Activated naive CD8-positive, alpha-beta T cell treated with anti-CD3 and anti-CD28 coated beads, Interleukin-2, amount 10 ng/mL, durations not matched to agents 7 days and 5 days (primary cell): ENCODE measurements at places on chromosomes 7 and 10. TPM values are rescaled to one million over a fixed set of nuclear protein-coding genes. Genes with fewer than 3 reads are reported as not detected.

Gene CCDC172
- total RNA-seq, result not detected

Gene TAF3
- 16.2 TPM for total RNA-seq

DNA sequence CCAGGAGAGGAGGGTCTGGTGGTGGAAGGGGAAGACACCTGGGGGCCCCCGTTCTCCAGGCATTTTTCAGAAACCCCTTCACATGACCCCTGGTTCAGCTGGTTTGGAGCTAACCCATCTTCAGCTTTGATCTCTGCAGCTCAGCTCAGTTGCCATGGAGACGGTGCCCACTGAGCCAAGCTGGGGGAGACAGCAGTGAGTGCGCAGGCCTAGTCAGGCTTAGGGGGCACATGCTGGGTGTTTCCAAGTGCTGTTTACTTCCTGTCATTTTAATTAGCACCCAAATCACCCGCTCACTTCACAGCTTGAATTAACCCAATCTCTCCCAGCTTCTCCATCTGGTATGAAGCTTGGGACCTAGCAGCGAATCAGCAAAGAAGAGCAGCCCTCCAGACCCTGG lies 9.0 kb downstream of the SPOCK2 start:
- peaks cover 36% of the 10 kb centered on the region for H3K36me3 ChIP-seq
- no peaks in the 10 kb centered on the region for H3K27me3 ChIP-seq
- DNase-seq, result peak; percentile 57
- peaks cover 72% of the 10 kb centered on the region for H3K4me1 ChIP-seq
- peak overlapping the region; percentile 71 for H3K4me3 ChIP-seq
- H3K27ac ChIP-seq, result peak overlapping the region; percentile 83

DNA sequence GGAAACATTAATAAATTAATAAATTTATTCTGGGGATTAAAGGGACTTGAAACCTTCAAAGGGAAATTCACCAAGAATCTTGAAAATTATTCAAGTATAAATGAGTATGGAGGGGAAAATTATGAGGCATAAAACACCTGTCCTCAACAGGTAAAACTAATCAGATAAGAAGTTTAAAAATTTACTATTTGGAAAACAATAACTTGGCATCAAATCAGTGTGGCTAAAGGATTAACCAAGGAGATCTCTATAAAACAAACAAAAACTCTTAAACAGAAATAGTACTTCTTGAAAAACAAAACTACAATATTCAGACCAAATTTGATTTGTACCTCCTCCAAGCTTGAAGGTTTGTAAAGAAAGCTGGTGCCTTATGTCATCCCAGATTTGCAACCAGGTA lies 66.4 kb upstream of the ZNF804B start:
- no peak overlapping the region for H3K4me3 ChIP-seq
- no peaks in the 10 kb centered on the region for H3K27me3 ChIP-seq
- H3K36me3 ChIP-seq, result no peaks in the 10 kb centered on the region
- H3K4me1 ChIP-seq, result no peaks in the 10 kb centered on the region
- no peak for DNase-seq
- H3K27ac ChIP-seq, result no peak overlapping the region

DNA sequence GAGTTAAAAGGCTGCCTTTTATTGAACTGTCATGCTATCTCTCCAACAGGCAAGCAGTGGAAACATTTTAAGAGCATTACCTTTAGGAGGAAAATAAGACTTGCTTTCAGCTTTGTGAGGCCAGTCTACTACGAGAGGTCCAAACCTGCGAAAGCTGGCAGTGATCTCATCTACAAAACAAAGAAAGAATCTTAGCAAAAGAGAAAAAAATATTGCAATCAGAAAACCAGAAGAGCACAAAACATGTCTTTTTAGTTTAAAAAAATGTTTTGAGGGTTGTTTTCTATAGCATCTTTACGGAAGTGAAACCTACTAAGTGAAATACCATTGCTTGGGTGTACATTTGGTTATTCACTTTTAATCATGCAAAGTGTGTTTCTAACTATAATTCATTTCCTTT lies 147.9 kb downstream of the CPEB3 start:
- H3K36me3 ChIP-seq, result peaks cover 17% of the 10 kb centered on the region
- peaks cover 1% of the 10 kb centered on the region for H3K4me1 ChIP-seq
- no peaks in the 10 kb centered on the region for H3K27me3 ChIP-seq

GRCh38 chr7:136890399-136890798 lies 21.9 kb downstream of the CHRM2 start:
- no peak overlapping the region for H3K4me3 ChIP-seq
- H3K27me3 ChIP-seq, result no peaks in the 10 kb centered on the region
- H3K4me1 ChIP-seq, result no peaks in the 10 kb centered on the region
- H3K36me3 ChIP-seq, result no peaks in the 10 kb centered on the region

- no peaks in the 10 kb centered on the region for H3K36me3 ChIP-seq
- peaks cover 4% of the 10 kb centered on the region for H3K27me3 ChIP-seq
- no peak overlapping the region for H3K27ac ChIP-seq
- H3K4me1 ChIP-seq, result no peaks in the 10 kb centered on the region
These were observed 13.9 kb upstream of the WNT8B start for GRCh38 chr10:100448951-100449350.

DNA sequence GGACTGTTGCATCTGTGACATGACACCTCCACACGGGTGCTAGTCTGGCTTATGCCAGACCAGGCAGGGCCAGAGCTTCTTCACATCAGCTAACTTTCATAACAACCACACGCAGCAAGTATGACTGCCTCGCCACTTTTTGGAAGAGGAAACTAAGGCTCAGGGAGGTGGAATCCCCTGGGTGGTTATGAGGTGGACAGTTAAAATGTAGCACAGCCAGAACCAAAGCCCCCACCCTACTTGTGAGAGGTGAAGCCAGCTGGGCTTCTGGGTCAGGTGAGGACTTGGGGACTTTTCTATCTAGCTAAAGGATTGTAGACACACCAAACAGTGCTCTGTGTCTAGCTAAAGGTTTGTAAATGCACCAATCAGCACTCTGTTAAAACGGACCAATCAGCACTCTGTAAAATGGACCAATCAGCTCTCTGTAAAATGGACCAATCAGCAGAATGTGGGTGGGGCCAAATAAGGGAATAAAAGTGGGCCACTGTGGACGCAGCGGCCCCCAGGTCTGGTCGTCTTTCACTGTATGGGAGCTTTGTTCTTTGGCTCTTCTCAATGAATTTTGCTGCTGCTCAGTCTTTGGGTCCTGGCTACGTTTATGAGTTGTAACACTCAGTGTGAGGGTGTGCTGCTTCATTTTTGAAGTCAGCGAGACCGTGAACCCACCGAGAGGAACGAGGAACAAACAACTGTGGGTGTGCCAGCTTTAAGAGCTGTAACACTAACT lies 171.0 kb downstream of the PTPN20 start:
- no peak for DNase-seq
- H3K27ac ChIP-seq, result no peak overlapping the region
- peaks cover 24% of the 10 kb centered on the region for H3K4me1 ChIP-seq
- H3K27me3 ChIP-seq, result no peaks in the 10 kb centered on the region
- H3K4me3 ChIP-seq, result no peak overlapping the region

DNA sequence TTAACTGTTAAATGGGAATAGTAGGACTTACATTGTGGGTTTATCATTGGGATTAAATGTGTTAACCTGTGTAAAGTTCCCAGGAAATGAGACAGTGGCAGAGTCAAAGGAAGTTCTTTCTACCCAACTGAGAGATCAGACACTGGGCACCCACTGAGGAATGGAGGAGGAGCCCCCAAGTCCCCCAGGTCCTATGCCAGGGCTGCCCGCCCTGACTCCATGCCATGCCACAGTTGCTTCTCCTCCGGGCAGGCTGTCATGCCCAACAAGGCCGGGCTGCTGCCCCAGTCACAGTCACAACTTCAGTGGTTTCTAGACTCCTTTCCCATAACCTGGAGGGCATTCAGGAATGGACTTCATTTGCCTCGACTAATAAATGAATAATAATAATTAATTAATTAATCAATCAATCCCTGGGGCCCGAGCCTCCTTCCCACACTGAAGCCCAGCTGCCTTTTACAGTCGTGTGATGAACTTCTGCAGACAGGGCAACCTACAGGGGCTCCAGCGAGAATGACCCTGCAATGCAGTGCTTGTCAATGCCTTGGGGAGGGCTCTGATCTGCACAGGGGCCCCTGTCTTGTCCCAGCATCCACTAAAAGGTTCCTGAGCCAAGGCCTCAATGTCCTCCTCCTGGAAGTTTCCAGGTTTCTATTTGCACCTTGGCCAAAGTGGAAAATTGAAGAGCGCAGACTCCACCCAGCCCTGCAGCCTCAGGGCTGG lies 32.4 kb downstream of the DRGX start:
- no peak overlapping the region for H3K4me3 ChIP-seq
- DNase-seq, result no peak
- no peaks in the 10 kb centered on the region for H3K4me1 ChIP-seq
- H3K36me3 ChIP-seq, result no peaks in the 10 kb centered on the region

DNA sequence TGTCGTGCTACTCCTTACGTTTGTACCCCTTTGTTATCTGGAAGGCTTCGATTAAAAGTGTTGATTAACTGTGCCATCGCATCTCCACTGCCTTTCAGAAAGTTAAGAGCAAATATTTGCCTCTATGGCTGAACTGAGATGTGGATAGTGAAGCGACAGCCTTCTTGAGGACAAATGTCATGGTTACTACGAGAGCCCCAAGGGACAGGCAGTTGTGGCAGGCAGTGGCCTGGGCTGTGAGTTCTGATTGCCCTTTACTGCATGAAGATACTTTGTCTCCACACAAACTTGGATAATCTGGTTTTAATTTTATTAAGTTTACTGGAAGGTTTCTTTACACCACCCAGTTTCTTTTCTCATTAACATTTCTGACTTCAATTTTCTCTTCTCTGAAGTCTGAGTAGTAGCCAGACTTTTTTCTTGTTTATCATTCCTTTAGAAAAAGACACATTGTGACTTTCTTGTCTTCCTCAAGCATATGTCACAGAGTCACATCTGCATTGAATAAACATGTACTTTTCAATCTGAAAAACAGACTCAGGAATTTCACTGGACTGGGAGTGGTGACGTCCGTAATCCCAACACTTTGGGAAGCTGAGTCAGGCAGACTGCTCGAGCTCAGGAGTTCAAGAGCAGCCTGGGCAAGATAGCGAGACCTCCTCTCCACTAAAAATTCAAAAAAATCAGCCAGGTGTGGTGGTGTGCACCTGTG lies 1.5 kb downstream of the TAS2R41 start:
- H3K27ac ChIP-seq, result no peak overlapping the region
- no peak for DNase-seq
- no peak overlapping the region for H3K4me3 ChIP-seq
- no peaks in the 10 kb centered on the region for H3K27me3 ChIP-seq
- H3K36me3 ChIP-seq, result peaks cover 2% of the 10 kb centered on the region

DNA sequence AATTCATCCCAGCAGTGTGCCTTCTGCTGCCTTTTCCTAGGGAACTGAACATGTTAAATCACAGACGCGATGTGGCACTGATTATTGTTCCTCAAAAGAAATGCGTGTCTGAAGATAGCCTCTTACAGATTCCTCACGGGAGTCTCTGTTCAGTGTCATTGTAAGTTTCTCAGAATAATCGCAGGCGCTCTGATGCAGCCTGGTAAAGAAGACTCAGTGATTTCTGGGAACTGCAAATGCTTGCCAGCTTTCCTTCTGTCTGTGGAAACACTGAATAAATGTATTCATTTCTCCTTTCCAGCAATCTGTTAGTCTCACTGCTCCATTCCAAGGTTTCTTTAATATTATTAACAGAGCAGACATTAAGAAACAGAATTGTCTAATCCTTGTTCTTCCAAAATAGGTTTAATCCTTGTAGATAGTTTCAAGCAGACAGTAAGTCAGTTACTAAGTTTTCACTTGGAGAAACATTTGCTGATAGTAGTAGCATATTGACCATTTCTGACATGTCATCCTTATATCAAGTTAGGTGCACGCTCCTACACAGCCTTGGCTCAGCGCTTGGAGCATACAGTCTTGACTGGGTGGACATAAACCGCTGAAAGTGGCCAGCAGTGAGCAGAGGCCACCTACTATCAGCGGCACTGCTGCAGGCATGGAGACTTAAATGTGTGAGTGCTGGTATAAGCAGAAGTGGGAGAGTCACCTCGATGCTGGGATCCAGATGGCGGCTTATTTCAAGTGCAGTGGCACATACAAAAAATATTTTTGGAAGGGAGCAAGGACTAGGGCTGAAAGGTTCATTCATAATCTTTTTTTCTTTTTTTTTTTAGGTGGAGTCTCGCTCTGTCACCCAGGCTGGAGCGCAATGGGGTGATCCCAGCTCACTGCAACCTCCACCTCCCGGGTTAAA lies 27.7 kb downstream of the MMRN2 start:
- no peaks in the 10 kb centered on the region for H3K36me3 ChIP-seq
- no peak overlapping the region for H3K27ac ChIP-seq
- no peak overlapping the region for H3K4me3 ChIP-seq
- peaks cover 6% of the 10 kb centered on the region for H3K4me1 ChIP-seq
- no peaks in the 10 kb centered on the region for H3K27me3 ChIP-seq

DNA sequence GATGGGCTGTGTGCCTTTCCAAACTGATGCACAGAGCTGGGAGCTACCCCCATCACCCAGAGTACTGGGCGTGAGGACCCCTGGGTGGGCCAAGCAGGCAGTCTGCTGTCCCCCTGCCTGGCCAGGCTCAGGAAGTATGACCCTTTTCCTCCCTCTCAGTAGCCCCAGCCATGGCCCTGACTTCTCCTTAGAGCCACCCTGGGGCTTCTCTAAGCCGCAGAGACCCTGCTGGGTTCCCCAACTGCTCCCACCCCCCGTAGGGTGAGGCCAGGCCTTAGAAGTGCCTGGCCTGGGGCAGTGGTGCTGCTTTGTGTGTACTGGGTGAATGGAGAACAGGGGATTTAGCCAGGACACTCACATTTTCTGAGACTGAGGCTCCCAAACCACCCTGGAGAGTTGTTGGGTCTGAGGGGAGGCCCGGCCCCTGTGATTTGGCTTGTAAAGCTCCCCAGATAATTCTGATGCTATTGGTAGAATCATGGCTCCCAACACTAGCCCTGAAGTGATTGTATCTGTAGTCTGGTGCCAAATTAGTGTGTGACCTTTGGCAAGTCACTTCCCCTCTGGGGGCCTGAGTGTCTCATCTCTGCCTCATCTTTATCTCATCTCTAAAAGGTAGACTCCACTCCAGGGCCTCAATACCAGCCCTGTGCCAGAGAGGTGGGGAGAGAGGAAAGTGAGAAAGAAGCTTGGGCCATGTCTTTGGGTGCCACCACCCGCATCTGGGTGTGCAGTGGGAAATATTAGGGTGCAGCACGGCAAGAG lies 99.7 kb upstream of the PPIF start:
- no peak for DNase-seq
- peak overlapping the region; percentile 49 for H3K4me3 ChIP-seq
- H3K36me3 ChIP-seq, result peaks cover 3% of the 10 kb centered on the region
- H3K27me3 ChIP-seq, result no peaks in the 10 kb centered on the region
- peaks cover 61% of the 10 kb centered on the region for H3K4me1 ChIP-seq
- H3K27ac ChIP-seq, result peak overlapping the region; percentile 59

GRCh38 chr10:48449501-48450232 lies 143.2 kb downstream of the MAPK8 start:
- no peaks in the 10 kb centered on the region for H3K27me3 ChIP-seq
- H3K36me3 ChIP-seq, result no peaks in the 10 kb centered on the region
- H3K4me1 ChIP-seq, result peaks cover 7% of the 10 kb centered on the region
- no peak overlapping the region for H3K27ac ChIP-seq

DNA sequence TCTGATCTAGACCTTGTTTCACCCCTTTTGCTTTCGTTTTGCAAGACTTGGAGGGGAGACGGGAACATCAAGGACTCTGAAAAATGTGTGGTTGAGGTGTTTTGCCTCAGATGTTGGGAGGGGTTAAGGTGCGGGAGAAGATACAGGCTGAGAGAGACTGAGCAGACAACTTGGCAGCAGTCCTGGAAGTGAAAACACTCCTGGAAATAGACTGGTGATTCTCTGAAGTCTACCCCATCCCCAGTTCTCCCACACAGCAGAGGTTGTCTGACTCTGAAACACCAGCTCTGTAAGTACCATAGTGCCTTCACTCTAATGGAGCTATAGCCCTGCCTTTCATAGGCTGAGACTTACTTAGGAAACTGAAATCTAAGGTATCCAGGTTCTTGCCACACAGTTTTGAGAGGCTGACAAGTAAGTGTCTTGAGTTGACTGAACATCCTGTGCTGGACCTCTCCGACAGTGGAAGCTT lies 152.5 kb downstream of the PPP1R9A start:
- H3K27me3 ChIP-seq, result no peaks in the 10 kb centered on the region
- H3K27ac ChIP-seq, result no peak overlapping the region
- H3K4me1 ChIP-seq, result no peaks in the 10 kb centered on the region
- H3K36me3 ChIP-seq, result no peaks in the 10 kb centered on the region
